ENCODE measurements at places on chromosomes 11 and 22.

- DNase-seq: no peak
Observed at GRCh38 chr22:36833073-36833472, 16.2 kb upstream of the PVALB start.

DNA sequence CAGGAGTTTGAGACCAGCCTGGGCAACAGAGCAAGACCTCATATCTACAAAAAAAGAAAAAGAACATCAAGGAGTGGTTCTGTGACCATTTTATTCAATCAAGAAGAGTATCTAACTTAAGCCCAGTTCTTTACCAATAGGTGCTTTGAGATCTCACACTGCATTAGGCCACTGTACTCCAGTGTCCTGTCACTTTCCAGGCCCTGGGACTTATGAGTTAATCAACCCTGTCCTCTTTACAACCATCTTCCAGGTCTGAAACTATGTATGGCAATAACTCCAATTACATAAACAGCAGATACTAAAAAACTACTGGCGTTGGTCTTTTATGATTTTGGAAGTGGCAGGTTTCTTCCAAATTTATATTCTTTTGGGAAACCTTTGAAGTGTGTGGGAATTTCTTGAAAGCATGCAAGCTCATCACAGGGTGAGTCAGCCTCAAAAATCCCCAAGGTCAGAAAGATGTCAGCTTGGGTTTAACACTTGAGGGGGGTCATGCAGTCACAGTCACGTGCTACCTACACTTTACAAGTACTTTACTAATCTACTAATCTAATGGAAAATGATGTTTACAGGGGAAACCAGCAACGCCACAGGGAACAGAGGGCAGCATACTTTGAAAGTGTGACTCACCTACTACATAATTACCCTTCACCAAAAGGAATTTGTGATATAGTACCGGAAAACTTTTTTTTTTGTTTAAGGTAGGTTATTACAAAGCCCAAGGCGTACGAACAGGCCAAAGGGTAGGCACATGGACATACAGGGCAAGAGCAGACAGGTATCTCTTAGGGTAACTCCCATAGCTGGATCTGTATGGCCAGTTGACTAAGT lies 15.6 kb downstream of the PISD start:
- DNase-seq: peak; percentile 36

GRCh38 chr11:19365743-19366410 lies 125.1 kb upstream of the E2F8 start:
- no peak for DNase-seq

GRCh38 chr22:42780070-42780540 lies 59.4 kb upstream of the A4GALT start:
- no peak for DNase-seq

- no peak for DNase-seq
Observed at GRCh38 chr11:91795139-91795887, 429.3 kb upstream of the FAT3 start.

- no peak for DNase-seq
Observed at GRCh38 chr11:96324912-96325311, 18.1 kb downstream of the MAML2 start.

DNA sequence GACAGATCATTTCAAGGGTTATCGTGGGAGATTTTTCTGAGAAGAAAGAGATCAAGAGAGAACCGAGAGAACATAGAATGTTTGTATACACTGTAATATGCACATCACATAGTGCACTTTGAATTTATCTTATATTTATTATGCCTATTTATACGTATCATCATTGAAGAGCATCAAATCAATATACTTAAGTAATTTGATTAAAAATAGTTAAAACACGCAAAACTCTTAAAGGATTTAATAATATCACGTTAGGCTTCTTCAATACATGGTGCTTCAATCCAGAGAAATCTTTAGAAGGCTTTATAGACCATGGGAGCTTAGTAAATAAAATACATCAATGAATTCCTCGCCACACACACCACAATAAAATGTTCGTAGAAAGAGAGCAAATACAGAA lies 139.5 kb upstream of the C11orf58 start:
- DNase-seq: no peak

DNA sequence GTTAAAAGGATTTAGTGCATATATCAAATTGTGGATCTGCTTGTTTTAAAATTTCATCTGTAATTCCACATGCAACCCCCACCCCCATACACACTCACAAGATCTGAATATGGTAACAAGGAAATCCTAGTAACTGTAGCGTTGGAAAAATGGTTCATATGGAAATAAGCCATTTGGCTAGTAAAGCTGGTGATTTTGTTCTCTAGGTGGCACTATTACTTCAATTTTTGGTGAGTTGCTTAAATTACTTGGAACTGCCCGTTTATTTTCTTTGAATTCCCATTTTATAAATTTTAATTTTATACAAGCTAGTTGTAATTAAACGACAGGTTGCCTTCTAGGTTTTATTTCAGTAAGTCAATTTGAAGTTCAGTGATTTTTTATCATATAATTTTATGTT lies 5.3 kb downstream of the BDNF start:
- no peak for DNase-seq

DNA sequence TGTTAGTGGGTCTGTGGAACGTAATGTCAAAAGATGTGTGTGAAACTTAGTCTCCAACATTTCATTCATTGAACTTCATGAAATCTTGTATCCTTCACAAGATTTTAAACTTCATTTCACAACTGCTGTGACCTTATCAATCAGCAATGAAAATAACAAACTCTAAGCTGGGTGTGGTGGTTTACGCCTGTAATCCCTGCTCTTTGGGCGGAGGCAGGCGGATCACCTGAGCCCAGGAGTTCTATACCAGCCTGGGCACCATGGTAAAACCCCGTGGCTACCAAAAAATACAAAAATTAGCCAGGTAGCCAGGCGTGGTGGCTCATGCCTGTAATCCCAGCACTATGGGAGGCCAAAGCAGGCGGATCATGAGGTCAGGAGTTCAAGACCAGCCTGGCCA lies 5.1 kb downstream of the CHKA start:
- DNase-seq: no peak

DNA sequence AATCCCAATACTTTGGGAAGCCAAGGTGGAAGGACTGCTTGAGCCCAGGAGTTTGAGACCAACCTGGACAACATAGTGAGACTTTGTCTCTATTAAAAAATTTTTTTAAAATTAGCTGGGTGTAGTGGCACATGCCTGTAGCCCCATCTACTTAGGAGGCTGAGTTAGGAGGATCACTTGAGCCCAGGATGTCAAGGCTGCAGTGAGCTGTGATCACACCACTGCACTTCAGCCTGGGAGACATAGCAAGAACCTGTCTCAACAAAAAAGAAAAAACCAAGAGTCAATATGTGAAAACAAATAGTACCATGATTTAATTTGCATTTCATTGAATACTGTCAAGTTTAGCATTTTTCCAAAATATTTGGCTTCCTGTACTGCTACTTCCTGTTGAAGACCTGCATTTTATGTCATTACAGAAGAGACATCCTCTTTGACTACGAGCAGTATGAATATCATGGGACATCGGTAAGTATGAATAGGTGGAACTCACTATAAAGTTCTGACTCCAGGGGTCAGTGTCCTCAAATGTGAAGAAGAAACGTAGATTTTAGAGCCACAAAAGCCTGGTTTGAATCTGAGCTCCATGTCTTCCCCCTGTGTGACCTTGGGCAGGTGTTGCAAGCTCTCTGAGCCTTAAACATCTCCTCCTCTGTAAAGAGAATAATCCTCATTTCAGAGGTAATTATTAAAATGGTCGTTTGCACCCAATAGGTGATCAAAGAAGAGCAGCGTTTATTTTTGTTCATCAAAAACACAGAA lies 16.0 kb downstream of the CDC45 start:
- no peak for DNase-seq

GRCh38 chr22:39013942-39014722 lies at the start of gene APOBEC3C:
APOBEC3C (plus strand) TSS chr22:39014257; CDS start chr22:39014363, 106 bp downstream.
- DNase-seq: peak; percentile 69

GRCh38 chr11:95345651-95346050 lies 114.6 kb upstream of the SESN3 start:
- DNase-seq: no peak

- no peak for DNase-seq
Observed at GRCh38 chr11:16862726-16863125, 124.3 kb downstream of the C11orf58 start.

- no peak for DNase-seq
Observed at GRCh38 chr11:76337923-76338322, 43.0 kb downstream of the THAP12 start.

GRCh38 chr11:68632802-68633201 lies 51.5 kb upstream of the GAL start:
- DNase-seq: peak; percentile 28

GRCh38 chr22:26589367-26589844 lies 526 bp downstream of the TPST2 start:
- DNase-seq: peak; percentile 42

DNA sequence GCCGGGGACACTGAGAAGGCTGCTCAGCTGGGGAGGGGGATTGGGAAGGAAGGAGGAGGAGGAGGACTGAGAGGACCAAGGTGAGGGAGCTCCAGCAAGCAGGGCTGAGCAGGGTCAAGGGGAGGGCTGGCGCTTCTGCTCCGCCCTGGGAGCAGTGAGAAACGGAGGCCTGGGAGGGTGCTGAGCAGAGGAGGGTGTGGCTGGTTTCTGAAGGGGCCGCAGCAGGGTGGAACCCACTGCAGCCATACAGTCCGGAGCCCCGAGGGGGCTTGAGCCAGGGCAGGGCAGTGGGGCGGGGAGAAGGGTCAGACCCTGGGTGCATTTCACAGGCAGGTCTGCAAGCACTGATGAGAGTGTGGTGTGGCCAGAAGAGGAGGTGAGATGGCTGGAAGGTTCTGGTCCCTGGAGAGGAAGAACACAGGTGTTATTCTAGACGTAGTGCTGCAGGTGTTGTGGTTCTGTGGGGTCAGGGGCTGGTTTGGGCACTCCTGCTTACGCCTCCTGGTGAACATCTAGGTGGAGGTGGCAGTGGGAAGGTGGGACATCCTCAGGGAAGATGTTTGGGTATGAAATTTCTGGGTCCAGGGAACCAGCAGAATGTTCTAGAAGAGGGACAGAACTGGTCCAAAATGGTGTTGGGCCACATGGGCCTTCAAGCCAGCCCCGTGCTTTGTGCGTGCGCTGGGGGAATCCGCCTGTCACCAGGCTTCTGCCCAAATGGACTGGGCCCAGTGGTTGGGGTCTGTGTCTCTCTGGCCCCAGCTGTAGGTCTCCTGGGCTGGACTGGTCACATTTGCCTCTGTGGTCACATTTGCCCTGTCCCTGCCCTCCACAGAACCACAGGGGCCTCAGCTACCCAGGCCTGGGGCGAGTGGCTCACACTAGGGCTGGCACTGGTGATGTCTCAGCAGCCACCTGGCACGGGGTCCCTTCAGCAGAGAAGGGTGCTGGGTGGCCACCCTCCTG lies 714.7 kb downstream of the BRD1 start:
- no peak for DNase-seq

DNA sequence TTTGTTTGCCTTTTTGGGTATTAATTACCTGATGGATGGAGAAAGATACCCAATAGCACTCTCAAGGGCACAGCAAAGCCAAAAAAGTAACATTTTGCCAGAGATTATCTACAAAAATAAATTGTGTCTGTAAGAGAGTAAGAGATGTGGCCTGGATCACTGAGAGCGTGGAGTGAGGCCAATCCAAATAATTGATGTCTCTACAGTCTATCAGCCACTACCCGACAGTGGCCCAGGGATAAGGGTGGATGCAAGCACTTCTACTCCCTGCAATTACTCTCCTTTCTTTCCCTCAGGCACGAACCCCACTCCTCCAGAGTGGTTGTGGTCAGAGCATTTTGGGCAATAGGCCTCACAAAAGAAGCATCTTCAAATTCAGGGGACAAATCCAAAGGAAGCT lies 92.3 kb upstream of the ZC3H12C start:
- DNase-seq: no peak

- DNase-seq: no peak
Observed at GRCh38 chr11:96144553-96144952, 198.4 kb downstream of the MAML2 start.

DNA sequence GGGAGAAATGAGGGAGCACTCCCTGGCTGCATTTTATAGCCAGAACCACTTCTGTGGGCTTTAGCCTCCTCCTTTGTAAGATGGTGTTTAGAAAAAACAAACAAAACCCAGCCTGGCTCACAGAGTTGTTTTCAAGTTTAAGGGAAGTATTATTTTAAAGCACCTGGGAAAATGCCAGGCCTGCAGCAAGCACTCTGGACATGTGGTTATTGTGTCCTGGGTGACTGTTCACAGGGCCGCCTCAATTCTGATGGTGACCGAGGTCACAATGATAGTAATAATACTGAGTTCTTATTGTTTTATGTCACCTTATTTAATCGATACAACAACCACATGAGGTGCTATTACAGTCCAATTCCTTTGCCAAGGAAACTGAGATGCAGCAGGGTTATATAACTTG lies 20.7 kb upstream of the SLC22A12 start:
- DNase-seq: no peak

DNA sequence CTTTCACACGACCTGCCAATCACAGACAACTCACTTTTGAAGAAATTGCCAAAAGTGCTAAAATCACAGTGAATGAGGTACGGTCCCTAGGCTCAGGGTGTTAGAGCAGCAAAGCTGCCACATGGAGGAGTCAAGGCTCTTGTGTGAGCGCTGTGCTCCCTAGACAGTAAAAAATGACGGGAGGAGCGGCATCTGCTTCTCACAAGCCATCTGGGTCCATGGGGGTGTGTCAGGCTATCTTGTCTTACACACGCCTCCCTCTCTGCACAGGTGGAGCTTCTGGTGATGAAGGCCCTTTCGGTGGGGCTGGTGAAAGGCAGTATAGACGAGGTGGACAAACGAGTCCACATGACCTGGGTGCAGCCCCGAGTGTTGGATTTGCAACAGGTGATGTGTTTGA lies 14.8 kb downstream of the PSMD13 start:
- no peak for DNase-seq

GRCh38 chr11:129319201-129319600 lies 56.4 kb upstream of the BARX2 start:
- no peak for DNase-seq

- DNase-seq: peak; percentile 25
Observed at GRCh38 chr22:41762980-41763779, 37.3 kb upstream of the CCDC134 start.

- DNase-seq: no peak
Observed at GRCh38 chr11:125175896-125176575, 11.5 kb downstream of the PKNOX2 start.

- no peak for DNase-seq
Observed at GRCh38 chr22:38930512-38930911, 26.9 kb upstream of the APOBEC3A start.

GRCh38 chr11:108916290-108916689 lies 251.4 kb downstream of the DDX10 start:
- DNase-seq: no peak

Data from activated naive CD4-positive, alpha-beta T cell treated with anti-CD3 and anti-CD28 coated beads, Interleukin-2, amount 50 U/mL, for 16 hours (primary cell).